ENCODE measurements at places on chromosomes 13 and 19.

DNA sequence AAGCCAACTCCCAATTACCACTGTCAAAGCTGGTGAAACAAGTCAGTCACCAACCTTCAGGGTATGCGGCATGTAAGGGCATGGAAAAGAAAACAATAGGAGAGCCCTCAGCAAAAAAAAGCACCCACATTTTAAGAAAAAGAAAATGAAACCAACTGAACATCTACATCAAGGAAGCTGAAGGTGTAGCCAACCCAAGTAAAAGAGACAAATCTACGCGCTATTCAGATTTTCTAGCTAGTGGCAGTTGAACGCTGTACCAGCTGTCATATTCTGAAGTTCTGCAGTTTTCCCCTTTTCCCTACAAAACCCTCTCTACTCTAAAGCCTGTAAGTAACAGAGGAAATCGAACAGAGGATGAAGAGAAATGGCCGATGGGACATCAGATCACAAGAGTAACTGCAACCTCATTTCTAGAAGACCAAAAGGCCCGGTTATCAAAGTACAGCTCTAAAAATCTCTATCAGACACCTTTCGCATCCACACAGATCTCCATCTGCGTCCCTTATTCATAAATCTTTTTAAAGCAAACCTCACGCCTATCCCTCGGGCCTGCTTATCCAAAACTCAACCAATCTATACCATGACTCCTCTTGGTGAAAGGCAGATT lies 1.4 kb downstream of the MYCBP2 start:
- H3K36me3 ChIP-seq = no peaks in the 10 kb centered on the region
- peaks cover 31% of the 10 kb centered on the region for H3K4me1 ChIP-seq
- no peak overlapping the region for H3K27ac ChIP-seq
- DNase-seq = peak; percentile 24
- peaks cover 21% of the 10 kb centered on the region for H3K27me3 ChIP-seq

DNA sequence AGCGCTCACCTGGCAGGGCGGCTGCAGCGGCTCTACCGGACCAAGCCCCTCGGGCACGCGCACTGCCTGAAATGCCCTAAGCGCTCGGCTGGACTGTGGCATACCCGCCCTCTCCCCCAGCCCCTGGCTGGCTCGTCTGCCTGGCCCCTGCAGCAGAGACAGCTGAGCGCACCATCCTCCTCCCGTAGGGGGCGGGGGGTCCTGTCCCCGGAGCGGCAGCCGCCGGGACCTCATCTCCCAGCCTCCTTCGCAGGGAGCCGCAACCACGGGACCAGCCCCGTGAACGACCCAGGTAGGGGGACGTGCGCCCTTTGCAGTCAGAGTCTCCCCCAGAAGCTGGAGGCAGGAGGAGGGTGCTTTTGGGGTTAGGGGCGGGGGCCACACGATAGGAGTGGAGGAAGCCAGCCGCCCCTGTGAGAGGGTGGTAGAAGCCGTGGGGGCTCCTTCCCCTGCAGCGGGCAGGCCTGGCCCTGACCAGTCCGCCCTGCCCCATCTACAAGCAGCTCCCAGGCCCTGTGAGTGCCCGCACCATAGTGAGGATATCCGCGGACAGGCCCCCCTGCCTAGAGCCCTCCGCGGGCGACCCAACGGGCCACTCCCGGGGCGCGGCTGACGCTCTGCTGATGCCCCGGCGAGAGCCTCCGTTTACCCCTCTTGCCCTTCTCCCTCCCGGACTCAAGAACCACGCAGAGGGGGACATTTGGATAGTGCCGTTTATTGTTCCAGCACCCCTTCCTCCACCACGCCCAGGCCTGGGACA lies 34.2 kb downstream of the ZNF787 start:
- H3K27ac ChIP-seq = no peak overlapping the region
- no peaks in the 10 kb centered on the region for H3K27me3 ChIP-seq
- H3K4me1 ChIP-seq = peaks cover 10% of the 10 kb centered on the region
- peak; percentile 55 for DNase-seq

DNA sequence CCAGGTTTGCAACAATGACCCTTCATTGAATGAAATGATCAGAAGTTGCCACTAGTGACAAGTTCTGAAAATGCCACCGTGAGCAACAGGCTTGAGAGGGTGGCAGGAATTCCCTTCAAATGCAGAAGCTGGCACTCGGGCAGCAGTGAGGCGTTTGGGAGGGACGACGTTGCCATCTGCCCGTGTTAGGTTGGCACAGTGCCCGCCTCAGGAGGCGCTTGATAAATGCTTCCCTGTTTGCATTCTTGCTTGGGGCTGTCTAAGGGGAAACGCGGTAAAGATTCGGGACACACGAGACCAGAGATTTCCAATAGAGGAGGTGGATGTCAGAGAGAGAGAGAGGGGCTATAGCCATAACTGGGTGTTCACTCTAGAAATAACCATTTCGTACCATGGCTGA lies 101.9 kb downstream of the TEX29 start:
- H3K4me3 ChIP-seq = no peak overlapping the region
- DNase-seq = no peak
- no peaks in the 10 kb centered on the region for H3K27me3 ChIP-seq
- no peaks in the 10 kb centered on the region for H3K36me3 ChIP-seq
- no peak overlapping the region for H3K27ac ChIP-seq

DNA sequence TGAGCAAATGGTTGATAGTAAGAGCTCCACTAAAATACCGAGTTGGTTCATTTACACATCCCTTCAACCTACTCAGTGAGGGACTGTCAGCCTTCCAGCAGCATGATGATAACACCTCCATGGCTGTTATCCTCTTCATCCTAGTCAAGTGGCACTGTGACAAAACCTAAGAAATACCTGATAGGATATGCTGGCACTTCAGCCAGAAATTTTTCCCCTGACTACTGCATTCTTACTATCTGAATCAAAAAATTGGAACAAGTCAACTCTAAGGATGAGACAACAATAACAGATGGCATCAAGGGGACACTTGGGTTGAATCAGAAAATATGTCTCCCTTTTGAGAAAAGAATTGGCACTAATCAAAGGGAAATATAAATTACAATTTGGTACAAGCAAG lies 193.9 kb downstream of the KCTD12 start:
- H3K27me3 ChIP-seq = no peaks in the 10 kb centered on the region
- H3K27ac ChIP-seq = no peak overlapping the region
- DNase-seq = no peak
- H3K36me3 ChIP-seq = no peaks in the 10 kb centered on the region
- no peaks in the 10 kb centered on the region for H3K4me1 ChIP-seq

- no peaks in the 10 kb centered on the region for H3K4me1 ChIP-seq
- no peaks in the 10 kb centered on the region for H3K36me3 ChIP-seq
- no peak for DNase-seq
- H3K27ac ChIP-seq = no peak overlapping the region
- H3K27me3 ChIP-seq = no peaks in the 10 kb centered on the region
Observed at GRCh38 chr13:38830442-38831045, 143.7 kb downstream of the FREM2 start.

DNA sequence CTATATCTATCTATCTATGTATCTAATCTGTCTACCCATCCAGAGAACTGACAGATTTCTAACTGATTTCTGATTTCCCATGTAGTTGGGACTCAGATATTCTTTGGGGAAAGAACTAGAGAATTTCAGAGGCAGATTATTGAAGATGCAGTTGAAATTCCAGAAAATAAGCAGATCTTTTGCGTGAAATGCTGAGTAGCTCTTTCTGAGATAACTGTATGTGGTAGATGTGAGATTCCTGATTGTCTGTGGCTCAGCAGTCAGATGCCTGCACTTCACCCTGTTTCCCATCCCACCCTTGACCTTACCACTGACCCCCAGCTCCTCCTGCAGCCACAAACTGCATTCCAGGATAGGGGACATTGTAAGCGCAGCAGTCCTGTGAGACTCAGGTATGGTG lies 61.5 kb downstream of the DGKH start:
- peak; percentile 28 for DNase-seq
- no peak overlapping the region for H3K4me3 ChIP-seq
- no peak overlapping the region for H3K27ac ChIP-seq
- H3K27me3 ChIP-seq = no peaks in the 10 kb centered on the region

DNA sequence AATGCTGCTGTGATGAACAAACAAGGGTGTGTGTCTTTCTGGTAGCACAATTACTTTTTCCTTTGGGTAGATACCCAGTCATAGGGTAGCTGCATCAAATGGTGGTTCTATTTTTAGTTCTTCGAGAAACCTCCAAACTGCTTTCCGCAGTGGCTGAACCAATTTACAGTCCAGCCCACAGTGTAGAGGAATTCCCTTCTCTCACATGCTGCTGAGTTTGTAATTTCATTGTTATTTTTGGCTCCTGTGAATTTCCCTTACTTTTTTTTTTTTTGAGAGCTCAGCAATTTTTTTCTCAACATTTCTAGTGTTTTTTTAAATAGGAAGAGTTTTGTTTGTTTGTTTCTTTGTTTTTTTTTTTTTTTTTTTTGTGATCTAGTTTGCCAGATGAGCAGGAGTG lies 37.5 kb upstream of the ADGRE1 start:
- no peaks in the 10 kb centered on the region for H3K4me1 ChIP-seq
- DNase-seq = no peak
- no peaks in the 10 kb centered on the region for H3K36me3 ChIP-seq
- no peaks in the 10 kb centered on the region for H3K27me3 ChIP-seq
- H3K27ac ChIP-seq = no peak overlapping the region
- no peak overlapping the region for H3K4me3 ChIP-seq

GRCh38 chr19:5683177-5683886 lies 2.5 kb downstream of the HSD11B1L start:
- peaks cover 2% of the 10 kb centered on the region for H3K4me1 ChIP-seq
- H3K27ac ChIP-seq = no peak overlapping the region
- no peaks in the 10 kb centered on the region for H3K27me3 ChIP-seq
- DNase-seq = no peak

DNA sequence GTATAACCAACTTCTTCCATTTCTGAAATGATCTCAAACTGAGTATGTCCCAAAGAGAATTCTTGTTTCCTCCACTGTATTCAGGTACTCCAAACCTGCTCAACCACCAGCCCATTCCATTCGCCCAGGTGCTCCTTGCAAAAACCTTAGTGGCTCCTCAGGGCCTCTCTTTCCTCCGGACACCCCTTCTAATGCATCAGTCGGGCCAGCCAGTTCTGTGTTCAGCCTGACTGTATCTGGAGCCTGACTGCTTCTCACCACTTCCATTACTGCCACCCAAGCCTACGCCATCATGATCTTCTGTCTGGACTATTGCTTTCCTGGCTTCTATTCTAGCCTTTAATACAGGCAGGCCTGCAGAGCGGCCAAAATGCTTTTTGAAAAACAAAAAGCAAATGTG lies 1.5 kb downstream of the PHF11 start:
- no peaks in the 10 kb centered on the region for H3K4me1 ChIP-seq
- no peak overlapping the region for H3K27ac ChIP-seq
- no peak overlapping the region for H3K4me3 ChIP-seq
- no peaks in the 10 kb centered on the region for H3K36me3 ChIP-seq
- DNase-seq = no peak

DNA sequence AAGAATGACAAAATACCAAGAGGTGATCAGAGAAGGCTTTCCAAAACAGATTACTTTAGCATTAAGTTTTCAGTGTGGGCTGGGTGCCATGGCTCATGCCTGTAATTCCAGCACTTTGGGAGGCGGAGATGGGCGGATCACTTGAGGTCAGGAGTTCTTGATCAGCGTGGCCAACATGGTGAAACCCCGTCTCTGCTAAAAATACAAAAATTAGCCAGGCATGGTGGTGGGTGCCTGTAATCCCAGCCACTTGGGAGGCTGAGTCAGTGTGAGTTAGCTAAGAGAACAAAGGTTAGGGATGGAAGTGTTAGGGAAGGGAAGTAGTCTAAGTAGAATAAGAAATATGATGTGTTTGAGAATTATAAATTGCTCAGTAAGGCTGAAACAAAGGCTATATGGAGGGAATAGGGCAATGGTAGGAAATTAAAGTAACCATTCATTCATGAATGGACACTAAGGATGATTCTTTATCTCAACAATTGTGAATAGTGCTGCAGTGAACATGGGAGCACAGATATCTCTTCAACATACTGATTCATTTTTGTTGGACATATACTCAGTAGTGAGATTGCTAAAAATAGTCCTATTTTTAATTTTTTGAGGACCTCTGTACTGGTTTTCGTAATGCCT lies 3.9 kb upstream of the RCBTB2 start:
- H3K36me3 ChIP-seq = no peaks in the 10 kb centered on the region
- H3K27ac ChIP-seq = no peak overlapping the region
- no peak overlapping the region for H3K4me3 ChIP-seq
- H3K27me3 ChIP-seq = no peaks in the 10 kb centered on the region
- peaks cover 8% of the 10 kb centered on the region for H3K4me1 ChIP-seq
- DNase-seq = no peak

Data from GM23338 (cell line).